Effector CD8-positive, alpha-beta T cell (primary cell): ENCODE measurements at places on chromosomes 16 and 17.
A peak's percentile ranks its signal among the peaks of the same experiment; 100 is the strongest.

GRCh38 chr16:23952128-23952970 is 116.6 kb downstream of the PRKCB start:
- no peak for DNase-seq

DNA sequence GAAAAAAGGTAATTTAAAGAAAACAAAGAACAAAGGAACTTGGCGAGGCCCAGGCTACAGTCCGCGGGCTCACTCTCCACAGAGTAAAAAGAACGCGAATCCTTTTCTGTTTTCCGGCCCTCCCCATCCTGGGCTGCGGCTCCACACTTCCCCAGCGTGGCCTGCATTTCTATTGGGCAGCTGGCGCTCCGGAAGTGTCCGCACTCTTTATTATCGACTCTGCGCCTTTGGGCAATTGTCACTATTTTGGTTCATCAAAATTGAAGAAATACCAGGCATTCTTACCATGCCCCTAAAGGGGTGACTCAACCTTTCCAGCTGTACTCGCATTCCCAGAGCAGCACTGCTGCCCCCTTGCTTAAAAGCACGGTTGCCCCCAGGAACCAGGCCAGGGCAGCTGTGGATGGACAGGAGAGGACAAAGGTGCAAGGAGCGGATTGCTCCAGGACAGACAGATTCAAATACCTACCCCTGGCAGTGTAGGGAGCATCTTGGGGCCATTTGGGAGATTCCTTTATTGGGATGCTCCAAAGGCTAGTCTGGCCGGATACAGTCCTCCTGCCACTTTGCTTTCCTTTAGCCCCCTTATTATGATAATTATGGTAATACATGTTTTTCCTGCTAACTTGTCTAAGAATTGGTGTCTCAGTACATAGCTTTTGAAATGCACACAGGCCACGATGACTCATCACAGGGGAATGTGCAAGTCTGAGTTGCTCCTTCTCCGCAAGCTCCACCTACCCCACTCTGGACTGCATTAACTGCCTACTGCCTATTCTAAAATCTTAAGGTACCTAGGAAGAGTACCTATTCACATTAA is 985 bp upstream of the SLFN12 start:
- peak; percentile 4 for DNase-seq

- no peak for DNase-seq
Measured at GRCh38 chr17:76474238-76474637, 6.8 kb downstream of the AANAT start.

DNA sequence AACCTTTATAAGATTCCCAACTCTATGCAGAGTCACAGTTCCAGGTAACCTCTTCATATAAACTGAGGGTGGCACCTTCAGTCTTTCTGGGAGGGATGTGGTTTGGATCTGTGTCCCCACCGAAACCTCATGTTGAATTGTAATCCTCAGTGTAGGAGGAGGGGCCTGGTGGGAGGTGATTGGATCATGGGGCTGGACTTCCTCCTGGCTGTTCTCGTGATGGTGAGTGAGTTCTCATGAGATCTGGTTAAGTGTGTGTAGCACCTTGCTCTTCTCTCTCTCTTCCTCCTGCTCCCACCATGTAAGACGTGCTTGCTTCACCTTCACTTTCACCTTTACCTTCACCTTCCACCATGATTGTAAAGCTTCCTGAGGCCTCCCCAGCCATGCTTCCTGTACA is 30.5 kb downstream of the HS3ST2 start:
- DNase-seq, result no peak

- DNase-seq, result no peak
Measured at GRCh38 chr16:86664522-86665318, 86.4 kb downstream of the FOXL1 start.

- DNase-seq, result no peak
Measured at GRCh38 chr17:19833914-19834313, 33.8 kb downstream of the ULK2 start.
